ENCODE measurements at places on chromosomes 1 and 21. TPM values are rescaled to one million over a fixed set of nuclear protein-coding genes. Genes with fewer than 3 reads are reported as not detected.

- peaks cover 95% of the 10 kb centered on the region for H3K27me3 ChIP-seq
- peak overlapping the region; percentile 93 for H3K27ac ChIP-seq
- peak overlapping the region; percentile 24 for H3K4me3 ChIP-seq
- H3K4me1 ChIP-seq: peaks cover 11% of the 10 kb centered on the region
These were observed 2.2 kb upstream of the FOXD3 start for GRCh38 chr1:63320022-63320721.

DNA sequence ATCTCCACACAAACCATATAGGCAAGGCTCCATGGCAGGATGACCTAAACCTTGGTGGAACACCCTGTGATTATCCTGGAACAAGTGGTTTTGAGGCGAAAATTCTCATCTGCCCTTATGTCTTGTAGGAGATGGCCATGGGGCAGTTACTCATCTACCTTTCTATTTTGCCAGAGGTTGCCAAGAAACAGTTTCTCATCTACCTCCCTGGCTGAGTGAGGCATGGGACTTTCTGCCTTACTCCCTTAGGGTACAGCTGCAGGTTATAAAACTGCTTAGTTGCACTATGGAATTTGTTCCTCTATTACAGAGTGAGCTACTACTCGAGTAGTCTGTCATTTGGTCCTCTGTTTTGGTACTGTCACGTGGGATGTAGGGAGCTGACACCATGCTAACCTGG, 31.3 kb upstream of the GUCA2A start:
- H3K27me3 ChIP-seq: no peaks in the 10 kb centered on the region
- no peak overlapping the region for H3K4me3 ChIP-seq
- no peaks in the 10 kb centered on the region for H3K4me1 ChIP-seq
- no peaks in the 10 kb centered on the region for H3K36me3 ChIP-seq
- H3K27ac ChIP-seq: no peak overlapping the region
- DNase-seq: no peak

DNA sequence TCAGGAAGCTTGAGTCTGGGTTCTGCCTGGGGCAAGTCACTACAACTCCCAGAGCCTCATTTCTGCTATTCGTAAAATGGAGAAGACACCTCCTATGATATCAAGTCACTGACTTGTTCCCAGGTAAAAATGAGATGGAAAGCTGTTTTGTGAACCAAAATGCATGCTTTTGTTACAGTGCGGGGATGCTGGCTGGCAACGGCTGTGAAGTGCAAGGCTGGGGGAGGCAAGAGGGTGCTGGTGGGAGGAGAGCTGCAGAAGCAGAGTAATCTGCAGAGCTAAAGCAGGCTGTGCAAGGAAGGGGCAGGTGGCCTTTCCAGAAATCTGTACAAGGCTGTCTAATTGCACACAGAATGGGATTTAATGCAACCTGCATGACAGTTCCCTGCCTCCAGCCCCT, 150.9 kb downstream of the CNIH3 start:
- no peaks in the 10 kb centered on the region for H3K36me3 ChIP-seq
- peaks cover 2% of the 10 kb centered on the region for H3K27me3 ChIP-seq
- no peak overlapping the region for H3K27ac ChIP-seq
- H3K4me1 ChIP-seq: no peaks in the 10 kb centered on the region
- H3K4me3 ChIP-seq: no peak overlapping the region

- no peak for DNase-seq
- no peaks in the 10 kb centered on the region for H3K4me1 ChIP-seq
- H3K36me3 ChIP-seq: no peaks in the 10 kb centered on the region
- H3K27ac ChIP-seq: peak overlapping the region; percentile 17
- no peaks in the 10 kb centered on the region for H3K27me3 ChIP-seq
These were observed 20.5 kb downstream of the ELAPOR1 start for GRCh38 chr1:109134423-109134822.

- H3K36me3 ChIP-seq: peaks cover 11% of the 10 kb centered on the region
- H3K4me1 ChIP-seq: no peaks in the 10 kb centered on the region
- H3K4me3 ChIP-seq: no peak overlapping the region
- no peak overlapping the region for H3K27ac ChIP-seq
- peak; percentile 40 for DNase-seq
These were observed 53.2 kb upstream of the TMEM51 start for GRCh38 chr1:15100121-15100879.

GRCh38 chr1:8354038-8354437, 36.1 kb downstream of the SLC45A1 start:
- H3K4me3 ChIP-seq: no peak overlapping the region
- H3K4me1 ChIP-seq: peaks cover 15% of the 10 kb centered on the region
- peak overlapping the region; percentile 85 for H3K27ac ChIP-seq
- peaks cover 4% of the 10 kb centered on the region for H3K36me3 ChIP-seq
- no peaks in the 10 kb centered on the region for H3K27me3 ChIP-seq

- no peaks in the 10 kb centered on the region for H3K27me3 ChIP-seq
- H3K36me3 ChIP-seq: no peaks in the 10 kb centered on the region
- no peak for DNase-seq
- no peak overlapping the region for H3K4me3 ChIP-seq
These were observed 109.6 kb downstream of the PLPP3 start for GRCh38 chr1:56469640-56470371.

- DNase-seq: no peak
- no peak overlapping the region for H3K4me3 ChIP-seq
- no peaks in the 10 kb centered on the region for H3K27me3 ChIP-seq
- H3K27ac ChIP-seq: no peak overlapping the region
- H3K36me3 ChIP-seq: no peaks in the 10 kb centered on the region
These were observed 31.3 kb upstream of the FGGY start for GRCh38 chr1:59265622-59266021.

DNA sequence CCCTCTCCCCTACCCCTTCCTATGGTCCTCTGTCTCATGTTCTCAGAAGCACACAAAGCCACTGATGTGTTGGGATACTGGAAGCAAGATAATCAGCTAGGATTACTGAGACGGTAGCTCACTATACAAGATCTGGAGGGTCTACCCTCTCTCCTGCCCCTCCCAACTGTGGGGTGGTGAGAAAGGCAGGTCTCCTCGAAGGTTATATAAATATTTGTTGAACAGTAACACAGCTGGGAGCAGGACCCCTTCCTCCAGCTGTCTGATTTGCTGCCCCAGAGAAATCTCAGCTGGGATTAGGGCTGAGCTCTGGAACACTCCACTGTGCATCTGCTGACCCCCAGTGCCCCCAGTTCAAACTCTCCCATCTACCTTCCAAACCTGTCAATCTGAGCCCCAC, 94.2 kb upstream of the IPO9 start:
- H3K27ac ChIP-seq: no peak overlapping the region
- no peak overlapping the region for H3K4me3 ChIP-seq
- H3K36me3 ChIP-seq: no peaks in the 10 kb centered on the region
- DNase-seq: no peak
- no peaks in the 10 kb centered on the region for H3K27me3 ChIP-seq

- DNase-seq: no peak
- no peaks in the 10 kb centered on the region for H3K36me3 ChIP-seq
- no peaks in the 10 kb centered on the region for H3K27me3 ChIP-seq
These were observed 14.9 kb downstream of the CREG1 start for GRCh38 chr1:167538657-167539056.

DNA sequence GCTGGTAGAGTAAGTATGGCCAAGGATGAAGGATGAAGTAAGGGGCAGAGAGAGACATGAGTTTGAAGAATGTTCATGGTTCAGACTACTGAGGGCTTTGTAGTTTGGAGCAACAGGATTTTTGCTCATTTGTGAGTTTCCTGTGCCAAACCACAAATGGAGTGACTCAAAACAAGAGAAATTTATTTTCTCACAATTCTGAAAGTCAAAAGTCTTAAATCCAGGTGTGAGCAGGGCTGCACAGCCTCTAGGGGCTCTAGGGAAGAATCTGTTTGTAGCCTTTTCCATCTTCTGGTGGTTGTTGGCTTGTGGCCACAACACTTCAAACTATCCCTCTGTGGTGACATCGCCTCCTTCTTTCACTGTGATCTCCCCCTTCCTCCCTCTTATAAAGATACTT, 58.9 kb downstream of the RHOU start:
- H3K27ac ChIP-seq: no peak overlapping the region
- H3K4me1 ChIP-seq: no peaks in the 10 kb centered on the region
- H3K4me3 ChIP-seq: no peak overlapping the region
- no peaks in the 10 kb centered on the region for H3K27me3 ChIP-seq
- no peaks in the 10 kb centered on the region for H3K36me3 ChIP-seq
- no peak for DNase-seq

GRCh38 chr1:174206148-174206836, 47.0 kb downstream of the RABGAP1L start:
- no peaks in the 10 kb centered on the region for H3K36me3 ChIP-seq
- no peaks in the 10 kb centered on the region for H3K27me3 ChIP-seq
- peak; percentile 11 for DNase-seq
- H3K4me1 ChIP-seq: no peaks in the 10 kb centered on the region

GRCh38 chr1:42830631-42831030, 13.4 kb upstream of the SVBP start:
- H3K27me3 ChIP-seq: no peaks in the 10 kb centered on the region
- no peak for DNase-seq
- no peaks in the 10 kb centered on the region for H3K4me1 ChIP-seq
- no peak overlapping the region for H3K27ac ChIP-seq
- no peak overlapping the region for H3K4me3 ChIP-seq
- no peaks in the 10 kb centered on the region for H3K36me3 ChIP-seq

GRCh38 chr1:200157715-200158114, 130.2 kb downstream of the NR5A2 start:
- DNase-seq: no peak
- no peaks in the 10 kb centered on the region for H3K36me3 ChIP-seq
- no peak overlapping the region for H3K27ac ChIP-seq
- H3K27me3 ChIP-seq: no peaks in the 10 kb centered on the region
- H3K4me3 ChIP-seq: no peak overlapping the region

DNA sequence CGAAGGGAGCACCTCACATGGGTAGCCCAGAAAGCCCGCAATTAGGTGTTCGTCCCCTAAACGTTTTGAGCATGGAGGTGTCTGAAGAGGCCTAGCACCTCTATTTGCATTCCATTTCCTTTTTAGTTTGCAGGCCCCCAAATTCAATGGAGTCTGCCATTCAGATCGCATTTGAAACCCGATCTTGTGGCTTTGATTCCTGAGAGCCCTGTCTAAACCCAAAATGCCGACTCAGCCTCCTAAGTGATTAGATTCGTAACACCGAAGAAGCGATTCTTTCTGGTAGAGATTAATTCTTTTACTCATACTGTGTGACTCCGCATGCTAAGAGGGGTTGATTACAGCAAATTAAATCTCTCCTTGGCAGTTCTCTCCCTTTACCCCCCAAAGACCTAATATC, 415.2 kb upstream of the KAZN start:
- no peak overlapping the region for H3K4me3 ChIP-seq
- no peak for DNase-seq
- no peak overlapping the region for H3K27ac ChIP-seq
- H3K36me3 ChIP-seq: no peaks in the 10 kb centered on the region

GRCh38 chr21:38307771-38308531, 51.2 kb downstream of the KCNJ15 start:
- H3K27ac ChIP-seq: peak overlapping the region; percentile 29
- H3K36me3 ChIP-seq: no peaks in the 10 kb centered on the region
- no peaks in the 10 kb centered on the region for H3K4me1 ChIP-seq

DNA sequence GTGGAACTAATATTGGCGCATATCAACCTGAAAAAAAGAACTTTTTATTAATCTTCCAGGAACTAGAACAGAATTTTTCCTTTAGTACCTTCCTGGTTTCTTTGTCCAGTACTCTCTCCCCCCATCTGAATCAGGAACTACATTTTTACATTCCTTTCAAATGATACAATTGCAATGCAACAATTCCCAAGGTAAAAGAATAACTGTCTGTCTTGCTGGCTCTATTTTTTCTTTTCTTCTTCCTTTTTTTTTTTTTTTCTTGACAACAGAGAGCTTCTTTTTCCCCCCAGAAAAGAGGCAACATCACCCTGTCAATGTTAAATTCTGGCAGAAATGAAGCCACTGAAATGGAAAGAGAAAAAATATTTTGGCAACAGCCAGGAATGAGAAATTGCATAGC, 4.5 kb upstream of the CD101 start:
- H3K4me1 ChIP-seq: no peaks in the 10 kb centered on the region
- H3K27ac ChIP-seq: no peak overlapping the region
- no peaks in the 10 kb centered on the region for H3K27me3 ChIP-seq
- H3K4me3 ChIP-seq: no peak overlapping the region

- H3K27ac ChIP-seq: no peak overlapping the region
- H3K27me3 ChIP-seq: no peaks in the 10 kb centered on the region
- H3K36me3 ChIP-seq: no peaks in the 10 kb centered on the region
- H3K4me1 ChIP-seq: no peaks in the 10 kb centered on the region
These were observed 25.0 kb downstream of the HRNR start for GRCh38 chr1:152198982-152199381.

- no peaks in the 10 kb centered on the region for H3K27me3 ChIP-seq
- peak overlapping the region; percentile 43 for H3K4me3 ChIP-seq
- no peak for DNase-seq
- no peaks in the 10 kb centered on the region for H3K36me3 ChIP-seq
- H3K27ac ChIP-seq: no peak overlapping the region
These were observed 365.5 kb upstream of the ESRRG start for GRCh38 chr1:217088521-217089284.

DNA sequence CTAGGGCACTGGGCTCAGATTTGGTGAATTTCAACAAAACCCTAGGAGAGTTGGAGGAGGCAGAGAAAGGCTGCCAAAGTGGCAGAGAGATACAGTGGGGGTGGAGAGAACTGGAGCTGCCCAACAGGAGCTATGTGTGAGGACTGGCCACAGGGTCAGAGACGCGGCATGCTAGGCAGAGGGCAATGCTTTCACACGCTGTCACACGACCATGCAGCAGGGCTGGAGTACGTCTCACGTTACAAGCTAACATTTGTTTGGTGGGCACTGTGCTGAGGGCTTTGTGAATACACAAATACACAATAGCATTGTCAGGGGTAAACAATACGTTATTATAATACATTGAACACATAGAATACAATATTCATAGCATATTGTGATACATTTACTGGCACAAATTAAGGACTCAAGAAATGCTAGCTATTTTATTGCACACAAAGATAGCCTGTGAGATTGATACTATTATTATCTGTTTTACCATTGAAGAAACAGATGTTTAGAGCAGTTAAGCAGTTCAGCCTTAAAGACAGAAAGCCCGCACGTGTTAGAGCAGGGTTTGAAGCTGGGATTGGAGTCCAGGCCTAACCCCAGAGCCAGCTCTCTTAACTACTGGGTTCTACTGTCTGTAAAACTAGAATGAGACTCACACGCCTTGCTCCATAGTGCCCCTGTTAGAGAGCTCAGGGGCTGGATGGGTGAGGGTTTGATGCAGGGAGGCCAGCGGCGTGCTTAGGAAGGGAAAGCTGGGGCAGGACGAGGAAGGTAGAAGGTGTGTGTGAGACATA, 4.5 kb downstream of the RAB7B start:
- no peak overlapping the region for H3K27ac ChIP-seq
- no peak for DNase-seq

GRCh38 chr1:24959623-24959975, 29.5 kb upstream of the RUNX3 start:
- no peak overlapping the region for H3K4me3 ChIP-seq
- H3K36me3 ChIP-seq: no peaks in the 10 kb centered on the region
- no peaks in the 10 kb centered on the region for H3K4me1 ChIP-seq
- H3K27ac ChIP-seq: no peak overlapping the region
- DNase-seq: no peak

The EIF3I gene
- total RNA-seq: 121 TPM

The RRP1 gene
- 16.3 TPM for total RNA-seq

The LCK gene
- 2.7 TPM for total RNA-seq

The GCLM gene
- 16.2 TPM for total RNA-seq

The RNF186 gene
- total RNA-seq: not detected

The ADAMTS1 gene
- total RNA-seq: 359 TPM

The STUM gene
- 7.5 TPM for total RNA-seq

The MARK1 gene
- 12.9 TPM for total RNA-seq

The AMPD1 gene
- total RNA-seq: not detected

The ASCL5 gene
- total RNA-seq: not detected

The PDC gene
- not detected for total RNA-seq

The GRHL3 gene
- not detected for total RNA-seq

The CNKSR1 gene
- 5.7 TPM for total RNA-seq

The TCP10L gene
- total RNA-seq: 10.3 TPM

The TSPEAR gene
- not detected for total RNA-seq

The CHODL gene
- not detected for total RNA-seq

The TEDDM1 gene
- not detected for total RNA-seq

The HUNK gene
- 0.20 TPM for total RNA-seq
